Fibroblast of the aortic adventitia (primary cell): ENCODE measurements at places on chromosomes 1 and 21. TPM values are rescaled to one million over a fixed set of nuclear protein-coding genes. Genes with fewer than 3 reads are reported as not detected.

TNFRSF14 gene
- 12.0 and 32.2 TPM in 2 replicates for total RNA-seq

HAO2 gene
- not detected in 2 replicates for total RNA-seq

CYYR1 gene
- 0.09 TPM in 1 of 2 replicates, not detected in the other for total RNA-seq

RPE65 gene
- not detected in 2 replicates for total RNA-seq

AMY2A gene
- not detected in 2 replicates for total RNA-seq

LCE2C gene
- not detected in 2 replicates for total RNA-seq
